Peyer's patch (tissue), 4 donors: ENCODE measurements at places on chromosomes 1 and 21. TPM values are rescaled to one million over a fixed set of nuclear protein-coding genes. Genes with fewer than 3 reads are reported as not detected.

The CREB3L4 gene
- total RNA-seq, result 21.6 TPM

The CD53 gene
- total RNA-seq, result 166 TPM

The S100A1 gene
- not detected for total RNA-seq

The CCDC185 gene
- not detected for total RNA-seq

The FCMR gene
- total RNA-seq, result 9.5 TPM

The FHAD1 gene
- total RNA-seq, result 1.7 TPM

The KLHL17 gene
- total RNA-seq, result 14.9 TPM

The PADI4 gene
- not detected for total RNA-seq

The SPRR4 gene
- total RNA-seq, result not detected

The TRIM46 gene
- total RNA-seq, result not detected

The UMODL1 gene
- 0.83 TPM for total RNA-seq

The ESPN gene
- 312 TPM for total RNA-seq

The EFCAB7 gene
- 2.1 TPM for total RNA-seq

The S100A9 gene
- total RNA-seq, result 25.1 TPM

The NMNAT2 gene
- not detected for total RNA-seq

The SH2D2A gene
- not detected for total RNA-seq

The NHLH1 gene
- not detected for total RNA-seq

The EDN2 gene
- total RNA-seq, result 75.0 TPM

The FCRL5 gene
- 1.2 TPM for total RNA-seq

The SUCO gene
- 39.6 TPM for total RNA-seq

The ZBTB8A gene
- total RNA-seq, result 5.8 TPM

The PER3 gene
- 20.5 TPM for total RNA-seq

The CYP4Z1 gene
- total RNA-seq, result not detected

The MAEL gene
- total RNA-seq, result not detected

The GSTM1 gene
- 93.7 TPM for total RNA-seq

The PRR9 gene
- total RNA-seq, result not detected

The PADI2 gene
- 55.9 TPM for total RNA-seq

The S100A2 gene
- total RNA-seq, result not detected

The LCE2A gene
- total RNA-seq, result not detected

The TSACC gene
- total RNA-seq, result not detected

The PTPN7 gene
- total RNA-seq, result 5.1 TPM

The SPAG17 gene
- not detected for total RNA-seq
